ENCODE measurements at places on chromosomes 12 and 14. TPM values are rescaled to one million over a fixed set of nuclear protein-coding genes. Genes with fewer than 3 reads are reported as not detected.

Gene SDR9C7
- total RNA-seq: not detected

Gene CSRP2
- 12.0 TPM for total RNA-seq

Gene CHST11
- 16.4 TPM for total RNA-seq

Gene TRIAP1
- 39.9 TPM for total RNA-seq

Gene AKAP3
- 0.18 TPM for total RNA-seq

Gene RAPGEF3
- total RNA-seq: 0.97 TPM

Gene PDE3A
- 28.0 TPM for total RNA-seq

Gene PRB2
- not detected for total RNA-seq

Gene RDH5
- 7.2 TPM for total RNA-seq

Gene GPR65
- 0.32 TPM for total RNA-seq

Gene STAC3
- total RNA-seq: not detected

Gene PTPN21
- total RNA-seq: 6.8 TPM

Gene CLEC2B
- total RNA-seq: 9.2 TPM

Gene PYM1
- total RNA-seq: 36.8 TPM

Gene KRT4
- not detected for total RNA-seq

Gene CRIP1
- 2.9 TPM for total RNA-seq

Gene LRRK2
- 1.1 TPM for total RNA-seq

Gene AVPR1A
- total RNA-seq: not detected

Gene AMN1
- total RNA-seq: 10.7 TPM

Gene ZNF385A
- total RNA-seq: 14.3 TPM

Gene LPCAT3
- total RNA-seq: 29.3 TPM

Gene BIN2
- not detected for total RNA-seq

Gene PARPBP
- 5.0 TPM for total RNA-seq

Gene KRT6C
- total RNA-seq: not detected

Gene TMEM179
- not detected for total RNA-seq

Gene RAN
- 309 TPM for total RNA-seq

Gene PYGL
- total RNA-seq: 77.9 TPM

Gene POTEG
- total RNA-seq: not detected

Gene SALL2
- total RNA-seq: 11.0 TPM

Gene TSPAN11
- not detected for total RNA-seq

Gene PAH
- not detected for total RNA-seq

Gene SMOC1
- 2.3 TPM for total RNA-seq

Gene RBP5
- total RNA-seq: not detected
